ENCODE measurements at places on chromosomes 3 and 15.

DNA sequence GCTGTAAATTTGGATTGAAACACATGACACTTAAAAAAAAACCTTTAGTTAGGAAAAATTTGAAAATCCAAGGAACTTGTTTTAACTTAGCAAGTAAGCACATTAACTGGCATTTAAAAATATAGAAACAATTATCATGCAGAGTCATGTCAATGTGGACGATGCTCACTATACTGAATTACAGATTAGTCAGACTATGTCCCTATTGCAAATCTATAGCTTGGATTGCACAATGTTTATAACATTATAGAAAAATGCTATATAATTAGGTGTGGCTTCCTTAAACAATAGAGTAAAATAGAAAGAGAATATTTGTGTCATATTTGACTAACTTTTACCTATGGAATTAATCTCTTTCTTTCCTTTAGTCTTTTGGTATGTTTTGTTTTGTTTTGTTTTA is 48.4 kb upstream of the TUSC7 start:
- DNase-seq: no peak

DNA sequence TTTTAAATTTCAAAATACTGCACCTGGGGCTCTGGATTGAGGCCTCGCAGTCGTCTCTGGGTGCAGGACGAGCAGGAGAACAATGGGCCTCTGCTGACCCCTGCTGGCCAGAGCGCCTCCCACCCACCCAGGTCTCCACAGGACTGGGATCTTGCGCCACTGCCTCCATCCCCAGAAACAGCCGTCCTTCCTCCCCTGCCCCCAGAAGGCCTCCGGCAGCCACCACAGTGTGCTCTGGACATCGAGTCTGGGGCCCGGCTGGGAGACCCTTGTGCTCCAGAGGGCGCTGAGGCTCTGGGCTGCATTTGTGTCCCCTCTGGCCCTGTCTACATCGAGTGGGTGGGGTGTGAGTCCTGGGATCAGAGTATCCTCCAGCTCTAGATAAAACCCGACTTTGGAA is 6.7 kb upstream of the ACSBG1 start:
- peak; percentile 81 for DNase-seq

GRCh38 chr15:38030609-38031008 is 96.2 kb downstream of the TMCO5A start:
- no peak for DNase-seq

GRCh38 chr3:19046440-19046839 is 101.9 kb upstream of the KCNH8 start:
- DNase-seq: no peak

GRCh38 chr3:111667621-111668239 is 72.6 kb upstream of the ZBED2 start:
- peak; percentile 48 for DNase-seq

DNA sequence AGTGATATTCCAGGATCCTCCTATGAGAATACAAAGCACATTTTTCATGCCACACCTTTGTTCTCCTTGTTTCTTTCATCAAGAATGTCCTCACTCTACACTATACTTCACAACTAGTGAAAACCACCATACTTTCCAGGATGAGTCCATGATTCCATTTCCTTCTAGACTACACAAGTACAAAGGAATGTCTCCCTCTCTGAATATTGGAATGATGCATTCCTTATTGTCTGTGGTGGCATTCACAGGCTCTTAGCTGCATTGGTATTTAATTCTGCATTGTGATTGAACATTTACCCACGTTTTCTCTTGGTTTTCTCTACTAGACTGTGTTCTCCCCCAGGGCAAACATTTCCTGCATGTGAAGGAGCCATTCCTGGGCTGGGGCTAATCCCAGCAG is 217.5 kb downstream of the RAP2B start:
- DNase-seq: peak; percentile 41

- peak; percentile 2 for DNase-seq
Measured at GRCh38 chr3:109175411-109175810, 38.9 kb downstream of the C3orf85 start.

- DNase-seq: peak; percentile 78
Measured at GRCh38 chr15:78047761-78048627, 29.5 kb downstream of the TBC1D2B start.

GRCh38 chr15:65732698-65733097 is 59.4 kb downstream of the DENND4A start:
- no peak for DNase-seq

DNA sequence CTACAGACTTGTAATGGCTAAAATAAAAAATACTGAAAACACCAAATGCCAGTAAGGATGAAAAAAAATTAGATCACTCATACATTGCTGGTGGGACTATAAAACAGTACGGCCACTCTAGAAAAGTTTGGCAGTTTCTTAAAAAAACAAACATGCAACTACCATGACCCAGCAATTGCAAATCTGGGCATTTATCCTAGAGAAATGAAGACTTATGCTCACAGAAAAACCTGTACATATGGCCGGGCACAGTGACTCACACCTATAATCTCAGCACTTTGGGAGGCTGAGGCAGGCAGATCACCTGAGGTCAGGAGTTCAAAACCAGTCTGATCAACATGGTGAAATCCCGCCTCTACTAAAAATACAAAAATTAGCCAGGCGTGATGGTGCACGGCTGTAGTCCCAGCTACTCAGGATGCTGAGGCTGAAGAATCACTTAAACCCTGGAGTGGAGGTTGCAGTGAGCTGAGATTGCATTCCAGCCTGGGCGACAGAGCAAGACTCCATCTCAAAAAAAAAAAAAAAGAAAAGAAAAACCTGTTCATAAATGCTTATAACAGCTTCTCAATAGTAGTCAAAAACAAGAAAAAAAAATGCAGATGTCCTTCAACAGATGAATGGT is 5.6 kb downstream of the TP53BP1 start:
- DNase-seq: no peak

DNA sequence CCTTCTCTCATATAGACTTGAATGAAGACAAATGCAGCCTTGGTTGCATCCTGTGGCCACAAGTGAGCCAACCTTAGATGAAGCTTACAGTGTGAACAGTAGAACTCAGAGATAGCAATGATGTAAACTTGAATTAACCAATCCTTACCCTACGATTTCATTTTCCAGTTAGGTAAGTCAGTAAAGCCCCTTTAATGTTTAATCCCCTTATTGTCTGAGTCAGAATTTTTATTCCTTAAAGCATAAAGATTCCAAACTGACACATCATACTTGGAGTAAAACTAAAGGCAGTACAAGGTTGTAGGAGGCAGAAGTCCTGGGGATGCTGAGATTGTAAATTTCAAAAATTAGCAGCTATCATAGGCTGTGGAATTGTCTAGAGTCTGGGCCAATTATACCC is 507.8 kb upstream of the DPH6 start:
- no peak for DNase-seq

DNA sequence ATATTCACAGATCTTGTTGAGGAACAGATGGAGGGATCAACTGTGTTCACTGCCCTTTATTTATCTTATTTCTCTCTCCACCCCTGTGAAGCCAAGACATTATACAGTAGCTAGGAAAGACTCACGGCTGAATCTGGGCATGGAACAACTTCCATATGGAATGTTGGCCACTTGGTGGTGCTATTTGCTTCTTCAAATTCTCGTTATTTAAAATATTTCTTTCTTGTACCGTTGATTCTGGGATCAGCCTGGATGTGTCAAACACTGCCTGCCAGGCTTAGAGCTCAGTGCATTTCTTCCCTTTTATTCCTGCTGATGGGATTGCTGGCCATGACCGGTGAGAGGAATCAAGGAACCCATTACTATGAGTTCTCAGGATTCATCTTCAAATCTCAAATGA is 17.5 kb upstream of the GASK1A start:
- peak; percentile 75 for DNase-seq

DNA sequence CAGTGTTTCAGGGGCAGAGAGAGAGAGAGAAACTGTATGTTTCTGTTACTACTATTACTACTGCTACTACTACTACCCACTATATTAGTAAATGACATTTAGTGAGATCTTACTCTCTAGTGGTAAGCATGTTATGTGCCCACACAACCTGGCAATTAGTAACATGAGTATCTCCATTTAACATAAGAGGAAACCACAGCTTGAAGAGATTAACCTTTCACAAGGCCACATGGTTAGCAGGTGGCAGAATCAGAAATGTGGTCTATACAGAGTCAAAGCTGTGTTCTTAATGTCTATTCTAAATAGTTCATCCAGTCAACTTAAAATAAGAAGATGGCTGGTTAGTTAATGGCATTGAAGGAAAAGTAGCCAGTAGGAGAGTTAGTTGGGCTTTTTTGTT is 961.6 kb downstream of the MCTP2 start:
- DNase-seq: no peak

DNA sequence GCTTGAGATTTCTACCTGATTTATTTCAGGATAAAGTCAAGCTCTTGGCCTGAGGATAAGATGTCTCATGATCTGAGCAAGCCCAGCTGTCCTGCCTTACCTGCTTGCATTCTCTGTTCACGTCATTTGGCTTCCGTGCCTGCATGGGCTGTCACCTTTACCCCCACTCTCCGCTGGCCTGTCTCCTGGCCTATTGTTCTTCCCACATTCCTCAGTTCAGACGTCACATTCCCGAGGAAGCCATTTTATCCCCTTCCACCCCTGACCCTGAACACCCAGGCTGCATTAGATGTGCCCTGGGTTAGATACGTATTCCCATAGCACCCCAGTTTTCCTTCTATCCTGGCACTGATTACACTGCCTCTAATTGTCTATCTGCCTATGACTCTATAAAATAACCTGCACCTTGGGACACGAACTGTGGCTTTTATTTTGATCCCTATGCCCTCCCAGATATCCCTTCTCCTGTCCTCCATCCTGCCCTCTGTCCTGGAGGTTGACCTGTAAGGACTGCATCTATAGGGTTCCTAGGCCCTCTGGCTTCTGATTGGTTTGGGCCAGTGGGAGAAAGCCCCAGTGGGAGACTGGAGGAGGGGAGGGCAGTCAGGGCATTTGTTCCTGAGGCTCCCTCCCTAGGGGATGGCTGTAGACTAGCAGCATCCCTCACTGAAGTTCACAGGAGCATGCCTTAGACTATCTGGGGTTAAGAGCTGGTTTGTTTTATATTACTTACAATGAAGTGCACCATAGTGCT is 19.2 kb upstream of the UBE2Q2 start:
- DNase-seq: peak; percentile 46

DNA sequence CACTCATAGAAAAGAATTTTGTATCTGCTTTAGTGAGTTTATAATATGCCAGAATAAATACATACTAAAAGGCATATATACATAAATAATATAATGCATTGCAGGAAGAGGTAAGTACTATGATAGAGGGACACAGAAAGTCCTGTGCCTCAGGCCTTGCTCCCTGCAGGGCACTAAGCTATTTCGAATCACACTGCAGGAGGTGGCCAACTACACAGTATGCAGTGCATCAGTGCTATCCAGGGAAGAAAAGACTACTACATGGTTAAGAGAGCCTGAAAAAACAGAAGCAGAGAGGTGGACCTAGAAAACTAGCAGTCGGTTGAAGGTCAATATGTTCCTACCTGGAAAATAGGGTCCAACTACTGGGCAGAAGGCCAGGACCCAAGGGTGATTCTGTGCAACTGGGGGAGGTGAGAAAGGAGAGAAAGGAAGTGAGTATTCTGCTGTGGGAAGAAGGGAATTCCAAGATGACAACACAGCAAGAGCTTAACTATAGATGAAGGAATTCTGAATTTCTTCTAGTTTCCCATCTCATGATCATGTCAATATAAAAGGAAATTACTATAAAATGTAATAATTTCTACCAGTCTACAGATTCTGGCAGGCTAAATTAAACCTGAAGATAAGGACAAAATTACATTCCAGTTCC is 218.0 kb downstream of the ZBTB20 start:
- peak; percentile 52 for DNase-seq

DNA sequence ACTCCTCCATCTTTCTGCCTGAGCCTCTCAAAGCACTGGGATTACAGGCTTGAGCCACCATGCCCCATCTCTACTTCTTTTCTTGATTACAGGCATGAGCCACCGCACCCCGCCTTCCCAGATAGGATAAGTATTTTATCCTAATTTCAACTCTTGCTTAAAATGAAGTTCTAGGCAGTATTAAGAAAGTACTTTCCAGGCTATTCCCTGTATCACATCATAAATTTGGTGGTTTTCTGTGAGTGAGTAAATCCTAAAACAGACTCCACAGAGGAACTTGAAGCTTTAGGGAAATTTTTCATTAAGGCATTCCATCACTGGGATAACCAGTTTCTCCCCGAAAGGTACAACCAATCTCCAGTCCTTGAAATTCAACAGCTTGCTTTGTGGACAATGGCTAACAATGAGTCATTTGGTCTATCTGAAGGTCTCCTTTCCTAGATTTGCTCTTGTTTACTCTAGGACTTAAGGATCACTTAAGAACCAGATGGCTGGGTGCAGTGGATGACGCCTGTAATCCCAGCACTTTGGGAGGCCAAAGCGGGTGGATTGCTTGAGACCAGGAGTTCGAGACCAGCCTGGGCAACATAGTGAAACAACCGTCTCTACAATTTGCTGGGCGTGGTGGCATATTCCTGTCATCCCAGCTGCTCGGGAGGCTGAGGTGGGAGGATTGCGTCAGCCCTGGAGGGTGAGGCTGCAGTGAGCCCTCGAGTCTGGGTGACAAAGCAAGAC is 49.7 kb upstream of the SKIL start:
- DNase-seq: peak; percentile 58

GRCh38 chr3:21791356-21791755 is 40.3 kb upstream of the ZNF385D start:
- peak; percentile 15 for DNase-seq

- DNase-seq: peak; percentile 98
Measured at GRCh38 chr3:120615847-120616609, 19.9 kb downstream of the NDUFB4 start.

- DNase-seq: peak; percentile 92
Measured at GRCh38 chr15:37100109-37100965, at the start of gene MEIS2. TSS of gene MEIS2 (minus strand) at chr15:37100549. CDS start at chr15:37099466, 1,083 bp downstream.

GRCh38 chr3:51384726-51385473 is at the start of gene MANF:
TSS of gene MANF (plus strand) at chr3:51385291. CDS start at chr3:51385343, 52 bp downstream.
- DNase-seq: peak; percentile 98

DNA sequence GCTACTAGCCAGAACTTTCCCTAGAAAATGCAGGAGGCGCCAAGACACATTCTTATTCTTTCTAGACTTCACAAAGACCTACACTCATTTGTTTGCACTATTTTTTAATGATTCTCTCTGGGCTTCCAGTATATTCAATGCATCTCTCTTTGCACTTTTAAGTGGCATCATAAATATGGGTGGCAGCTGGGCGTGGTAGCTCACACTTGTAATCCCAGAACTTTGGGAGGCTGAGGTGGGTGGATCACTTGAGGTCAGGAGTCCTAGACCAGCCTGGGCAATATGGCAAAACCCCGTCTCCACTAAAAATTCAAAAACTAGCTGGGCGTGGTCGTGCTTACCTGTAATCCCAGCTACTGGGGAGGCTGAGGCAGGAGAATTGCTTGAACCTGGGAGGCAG is 5.6 kb upstream of the GCNT3 start:
- no peak for DNase-seq
